NCI-H748 treated with DMSO at 0.1 percent for 48 hours (cell line): ENCODE measurements at places on chromosomes 7 and 10.

DNA sequence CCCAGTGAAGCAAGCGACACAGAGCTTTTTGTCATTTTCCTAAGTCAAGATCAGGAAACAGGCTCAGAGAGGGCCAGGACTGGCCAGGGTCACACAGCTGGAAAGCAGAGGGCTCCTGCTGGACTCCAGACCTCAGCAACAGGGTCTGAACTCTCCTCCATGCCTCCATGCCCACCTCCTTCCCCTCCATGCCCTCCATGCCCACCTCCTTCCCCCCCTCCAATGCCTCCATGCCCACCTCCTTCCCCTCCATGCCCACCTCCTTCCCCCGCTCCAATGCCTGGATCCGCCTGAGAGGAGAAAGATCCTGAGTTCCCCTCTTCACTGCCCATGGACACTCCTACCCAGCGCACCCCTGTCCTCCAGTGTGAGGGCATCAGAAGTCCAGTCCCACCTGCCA lies 51.3 kb downstream of the OAT start:
- DNase-seq: no peak

DNA sequence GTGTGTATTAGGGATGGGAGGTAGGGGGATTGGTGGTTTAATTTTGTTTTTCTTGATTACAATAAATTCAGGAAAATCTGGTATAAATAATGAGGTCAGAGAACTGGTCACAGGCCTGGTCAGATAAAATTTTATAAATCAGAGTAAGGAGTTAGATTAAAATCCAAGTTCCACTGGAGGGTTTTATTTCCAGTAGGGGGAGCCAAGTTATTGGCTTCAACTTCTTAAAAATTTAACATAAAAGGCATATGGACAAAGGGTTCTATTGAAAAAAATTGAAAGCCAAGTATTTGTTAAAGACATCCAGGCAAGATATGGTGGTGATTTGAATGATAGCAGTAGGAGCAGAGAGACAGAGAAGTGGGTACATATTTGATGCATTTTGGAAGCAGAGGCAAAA lies 763.3 kb downstream of the SORCS1 start:
- DNase-seq: no peak

- peak; percentile 2 for DNase-seq
Measured at GRCh38 chr7:36084485-36085091, 68.5 kb upstream of the EEPD1 start.

- DNase-seq: no peak
Measured at GRCh38 chr7:129462420-129462819, 28.2 kb downstream of the STRIP2 start.

- DNase-seq: no peak
Measured at GRCh38 chr10:43694526-43694925, 45.8 kb upstream of the ZNF32 start.

GRCh38 chr10:20853276-20853675 lies 43.8 kb downstream of the NEBL start:
- DNase-seq: no peak

GRCh38 chr7:4753598-4754432 lies 21.6 kb upstream of the AP5Z1 start:
- DNase-seq: peak; percentile 46

DNA sequence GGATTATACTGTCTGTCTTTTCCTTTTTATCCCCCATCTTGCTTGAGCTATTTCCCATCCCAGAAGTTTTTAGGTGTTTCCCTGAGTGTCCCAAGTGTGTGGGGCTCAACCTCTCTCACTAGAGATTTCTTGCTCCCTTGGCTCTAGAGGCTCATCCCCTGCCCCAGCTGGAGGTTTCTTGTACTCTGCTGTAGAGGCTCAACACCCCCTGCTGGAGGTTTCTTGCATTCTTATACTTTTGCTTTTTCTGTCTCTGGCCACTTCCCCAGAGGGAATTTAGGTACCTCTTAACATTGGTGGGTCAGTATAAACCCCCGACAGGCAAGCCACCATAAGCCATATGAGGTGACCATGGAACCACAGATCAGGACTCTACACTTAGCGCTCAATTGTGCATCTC lies 114.2 kb upstream of the FAM3C start:
- DNase-seq: no peak

- DNase-seq: no peak
Measured at GRCh38 chr7:129161524-129162225, 17.2 kb downstream of the TSPAN33 start.

DNA sequence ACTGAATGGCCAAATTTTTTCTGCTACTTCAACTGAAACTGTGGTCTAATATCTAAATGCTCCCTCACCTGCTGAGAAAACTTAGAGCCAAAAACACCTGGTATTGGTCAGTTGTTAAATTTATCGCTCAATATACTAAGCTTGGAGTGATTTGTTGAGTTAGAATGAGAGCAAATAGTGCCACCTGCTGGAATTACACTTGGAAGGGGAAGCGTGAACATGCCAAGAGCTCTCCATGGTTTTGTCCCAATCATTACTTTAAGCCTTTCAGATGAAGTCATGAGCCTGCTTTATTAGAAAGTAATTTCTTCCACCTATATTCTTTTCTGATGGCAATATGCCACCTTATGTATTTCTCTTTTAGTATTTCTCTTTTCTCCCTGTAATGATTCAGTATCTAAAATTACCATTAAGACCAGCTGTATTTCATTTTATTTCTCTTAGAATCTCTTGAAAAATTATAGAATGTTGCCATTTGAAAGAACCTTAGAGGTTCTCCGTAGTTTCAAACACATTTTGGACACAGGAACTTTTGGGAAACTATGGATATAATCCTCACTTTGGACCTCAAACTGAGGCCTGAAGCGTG lies 447.8 kb upstream of the C7orf33 start:
- DNase-seq: peak; percentile 64

DNA sequence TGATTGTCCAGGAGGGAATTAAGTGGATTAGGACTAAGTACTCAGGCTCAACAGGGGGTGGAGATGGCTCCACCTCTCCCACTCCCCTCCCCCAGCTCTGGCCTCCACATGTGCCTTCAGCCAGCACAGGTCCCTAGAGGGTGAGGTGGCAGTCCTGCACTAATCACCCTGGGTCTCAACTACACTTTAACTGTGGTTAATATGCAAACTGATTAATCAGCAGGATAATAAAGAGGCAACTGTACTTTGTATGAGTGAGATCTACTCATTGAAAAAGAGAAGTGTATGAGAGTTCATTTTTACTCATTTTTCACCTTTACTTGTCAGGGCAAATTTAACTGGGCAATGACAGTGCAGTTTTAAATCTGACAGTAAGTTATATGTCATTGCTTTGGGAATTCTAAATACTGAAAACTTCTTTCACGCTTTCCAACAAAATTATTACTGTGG lies 223.8 kb upstream of the CCDC6 start:
- no peak for DNase-seq

DNA sequence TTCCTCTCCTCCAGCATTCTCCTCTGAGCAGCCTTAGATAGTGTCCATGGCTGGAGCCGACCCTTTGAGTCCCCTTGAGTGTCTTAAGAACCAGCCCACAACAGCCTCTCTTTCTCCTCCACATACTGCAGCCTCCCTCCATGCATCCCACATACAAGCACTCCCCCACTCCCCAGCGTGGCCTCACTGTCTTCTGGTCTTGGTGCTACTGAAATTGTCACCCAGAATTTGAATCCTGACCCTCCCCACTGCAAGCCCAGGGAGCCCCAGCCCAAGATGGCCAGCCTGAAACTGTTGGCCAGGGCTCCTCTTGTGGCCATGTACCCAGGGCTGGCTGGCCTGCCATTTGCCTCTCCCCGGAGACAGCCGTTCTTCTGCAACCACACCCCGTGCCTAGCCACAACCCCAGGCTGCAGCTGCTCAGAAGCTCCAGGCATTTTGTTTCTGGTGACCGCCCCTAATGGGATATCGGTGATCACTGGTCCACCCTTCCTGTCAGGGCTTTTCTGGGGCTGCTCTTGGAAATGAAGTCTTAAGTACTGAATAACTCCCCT lies 18.8 kb upstream of the SH2D4B start:
- DNase-seq: no peak

DNA sequence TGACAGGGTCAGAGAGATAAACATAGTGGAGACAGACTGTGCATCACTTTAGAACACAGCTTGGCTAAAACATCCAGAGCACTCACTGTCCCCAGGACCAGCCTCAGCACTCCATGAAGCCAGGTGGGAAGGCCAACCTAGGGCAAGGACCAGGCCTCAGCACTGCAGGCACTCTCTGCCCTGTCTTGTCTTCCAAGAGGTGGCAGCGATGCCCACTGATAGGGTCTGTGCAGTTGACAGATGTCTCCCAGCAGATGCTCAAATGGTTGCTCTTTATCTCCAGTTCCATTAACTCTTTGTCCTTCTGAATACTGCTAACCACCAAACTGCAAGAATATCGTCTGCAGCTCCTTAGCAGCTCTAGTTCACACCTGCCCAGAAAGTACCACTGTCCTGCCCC lies 9.1 kb downstream of the DDX56 start:
- no peak for DNase-seq

GRCh38 chr10:100895346-100895745 lies 17.4 kb upstream of the SLF2 start:
- no peak for DNase-seq

- DNase-seq: no peak
Measured at GRCh38 chr7:140294454-140294853, 103.9 kb downstream of the SLC37A3 start.
